ENCODE measurements at places on chromosomes 2 and 18. TPM values are rescaled to one million over a fixed set of nuclear protein-coding genes. Genes with fewer than 3 reads are reported as not detected.

ZC3H6 gene
- 3.8 TPM for total RNA-seq

EHBP1 gene
- 23.4 TPM for total RNA-seq

GAREM1 gene
- not detected for total RNA-seq

CAPN14 gene
- 0.29 TPM for total RNA-seq

HJURP gene
- total RNA-seq = 49.9 TPM

ME2 gene
- total RNA-seq = 132 TPM

ZNF521 gene
- total RNA-seq = not detected

GPR155 gene
- 4.5 TPM for total RNA-seq

Measured in activated CD8-positive, alpha-beta memory T cell treated with anti-CD3 and anti-CD28 coated beads for 36 hours (primary cell).